ENCODE measurements at places on chromosomes 16 and 17.

DNA sequence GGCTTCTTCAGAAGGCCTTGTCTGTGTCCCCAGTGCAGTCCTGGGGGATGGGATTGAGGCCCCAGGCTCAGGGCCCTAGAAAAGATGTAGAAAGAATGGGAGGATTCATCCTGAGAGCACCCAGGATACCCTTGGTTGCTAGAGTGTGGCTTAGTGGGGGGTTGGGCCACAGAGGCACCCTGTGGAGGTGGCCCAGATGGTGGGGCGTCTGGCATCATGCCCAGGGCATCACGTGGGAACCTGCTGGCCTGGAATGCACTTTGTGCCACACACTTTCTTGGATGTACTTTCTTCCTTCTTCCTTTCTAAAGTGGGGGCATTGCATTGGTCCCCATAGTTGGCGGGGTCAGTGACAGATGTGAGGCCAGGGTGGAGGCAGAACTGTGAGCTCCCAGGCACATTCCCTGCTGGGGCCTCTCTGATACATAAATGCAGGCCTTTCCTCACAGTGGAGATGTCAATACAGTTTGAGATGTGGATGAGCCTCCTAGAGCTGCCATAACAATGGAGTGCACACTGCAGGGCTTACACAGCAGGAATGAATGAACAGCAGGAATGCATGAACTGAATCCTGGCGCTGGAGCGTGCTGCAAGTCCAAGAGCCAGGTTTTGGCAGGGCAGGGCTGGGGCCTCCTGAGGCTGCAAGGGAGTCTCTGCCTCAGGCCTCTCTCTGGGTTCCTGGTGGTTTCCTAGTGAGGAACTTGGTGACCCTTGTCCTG lies 43.3 kb downstream of the MGAT5B start:
- no peak for DNase-seq

GRCh38 chr16:12651765-12652512 lies 151.7 kb downstream of the CPPED1 start:
- no peak for DNase-seq

DNA sequence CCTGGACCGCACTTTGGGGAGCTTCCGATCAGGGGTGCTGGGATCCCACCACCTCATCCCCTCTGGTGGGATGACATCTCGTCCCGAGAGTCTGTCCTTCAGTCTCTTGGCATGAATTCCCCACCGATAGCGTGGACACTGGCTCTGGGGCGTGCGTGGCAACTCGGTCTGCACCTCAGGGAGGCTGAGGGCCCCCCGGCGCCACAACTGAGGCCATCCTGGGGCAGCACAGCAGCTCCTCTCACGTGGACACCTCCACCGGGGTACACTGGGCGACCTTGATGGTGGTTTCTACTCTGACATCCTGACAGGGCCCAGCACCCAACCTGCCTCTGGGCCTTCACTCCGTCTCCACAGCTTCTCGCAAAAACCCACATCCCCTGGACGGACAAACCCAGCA lies 8.6 kb downstream of the PDIA2 start:
- DNase-seq: no peak

- DNase-seq: no peak
Observed at GRCh38 chr17:11618861-11619566, 20.7 kb downstream of the DNAH9 start.

DNA sequence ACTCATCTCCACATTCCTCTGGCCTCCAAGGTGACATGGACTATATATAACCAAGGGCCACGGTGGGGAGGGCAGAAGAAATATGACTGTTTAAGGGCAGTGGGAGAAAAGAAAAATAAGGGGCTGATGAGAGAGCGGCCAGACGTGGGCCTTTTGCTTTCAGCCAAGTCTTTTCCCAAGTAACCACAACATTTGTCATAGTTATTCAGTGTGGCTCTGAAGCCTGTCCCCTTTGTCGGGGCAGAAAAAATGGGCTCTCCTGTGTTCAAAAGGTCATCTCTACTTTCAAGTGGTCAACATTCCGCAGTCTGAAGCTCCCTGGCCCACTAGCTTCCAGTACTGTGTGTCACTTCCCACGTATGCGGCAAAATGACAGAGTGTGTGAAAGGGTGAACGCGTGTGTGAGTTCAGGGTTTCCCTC lies 245.4 kb downstream of the NTN1 start:
- no peak for DNase-seq

DNA sequence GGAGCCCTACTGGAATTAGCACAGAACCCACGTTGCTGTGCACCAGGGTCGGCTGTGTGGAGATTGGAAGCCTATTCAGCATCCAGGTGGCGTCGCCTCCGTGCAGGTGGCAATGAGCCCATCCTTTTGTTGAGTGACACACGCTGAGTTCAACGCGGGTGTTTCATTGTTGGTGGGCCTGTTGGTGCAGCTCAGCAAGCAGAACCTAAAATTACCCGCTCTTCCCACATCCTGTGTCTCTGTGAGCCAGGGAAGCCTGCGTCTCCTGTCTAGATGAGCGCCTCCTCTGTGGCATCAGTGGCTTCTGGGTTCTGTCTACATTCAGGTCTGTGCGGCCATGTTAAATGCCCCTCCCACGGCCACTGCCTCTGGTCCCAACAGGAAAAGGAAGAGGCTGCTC lies 14.5 kb downstream of the CD2BP2 start:
- DNase-seq: no peak

- DNase-seq: no peak
Observed at GRCh38 chr17:5380491-5381135, 38.8 kb downstream of the NUP88 start.

- no peak for DNase-seq
Observed at GRCh38 chr16:9660898-9661297, 521.3 kb downstream of the GRIN2A start.

- DNase-seq: no peak
Observed at GRCh38 chr17:37789771-37790541, 45.1 kb upstream of the HNF1B start.

DNA sequence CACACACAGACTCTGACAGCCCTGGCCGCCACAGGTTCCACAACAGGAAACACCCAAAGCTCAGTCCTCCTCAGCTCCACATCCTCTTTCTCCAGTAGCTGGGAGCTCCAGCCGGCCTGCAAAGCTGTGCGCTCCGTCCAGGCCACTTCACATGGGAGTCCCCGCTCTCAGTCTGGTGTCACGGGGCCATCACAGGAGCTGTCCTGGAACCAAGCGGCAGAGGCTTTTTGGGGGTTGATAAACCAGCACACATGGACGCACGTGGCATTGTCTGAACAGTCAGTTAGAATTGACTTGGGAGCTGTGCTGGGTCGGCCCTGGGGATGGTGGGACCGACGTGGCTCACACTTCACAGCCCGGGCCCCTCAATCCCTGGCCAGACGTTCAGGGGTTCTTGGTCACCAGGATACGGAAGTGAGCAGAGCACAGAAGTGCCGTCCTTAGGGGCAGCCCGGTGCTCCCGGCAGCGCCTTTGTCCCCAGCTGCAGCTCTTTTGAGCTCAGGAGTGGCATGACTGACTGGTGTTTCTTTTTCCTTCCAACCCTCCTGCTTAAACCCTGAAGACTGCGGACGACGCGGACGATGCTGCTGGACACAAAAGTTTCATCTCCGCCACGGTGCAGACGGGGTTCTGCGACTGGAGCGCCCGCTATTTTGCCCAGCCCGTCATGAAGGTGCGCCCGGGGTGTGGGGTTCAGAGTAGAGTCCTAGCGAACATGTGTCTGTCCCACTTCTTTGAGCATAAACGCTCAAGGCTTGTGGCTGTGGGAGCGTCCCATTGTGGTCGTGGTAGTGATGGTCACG lies 66.6 kb upstream of the CHMP6 start:
- DNase-seq: no peak

GRCh38 chr16:305916-306626 lies 23.1 kb downstream of the PDIA2 start:
- DNase-seq: no peak

- no peak for DNase-seq
Observed at GRCh38 chr17:43453331-43453812, 30.4 kb upstream of the DHX8 start.

DNA sequence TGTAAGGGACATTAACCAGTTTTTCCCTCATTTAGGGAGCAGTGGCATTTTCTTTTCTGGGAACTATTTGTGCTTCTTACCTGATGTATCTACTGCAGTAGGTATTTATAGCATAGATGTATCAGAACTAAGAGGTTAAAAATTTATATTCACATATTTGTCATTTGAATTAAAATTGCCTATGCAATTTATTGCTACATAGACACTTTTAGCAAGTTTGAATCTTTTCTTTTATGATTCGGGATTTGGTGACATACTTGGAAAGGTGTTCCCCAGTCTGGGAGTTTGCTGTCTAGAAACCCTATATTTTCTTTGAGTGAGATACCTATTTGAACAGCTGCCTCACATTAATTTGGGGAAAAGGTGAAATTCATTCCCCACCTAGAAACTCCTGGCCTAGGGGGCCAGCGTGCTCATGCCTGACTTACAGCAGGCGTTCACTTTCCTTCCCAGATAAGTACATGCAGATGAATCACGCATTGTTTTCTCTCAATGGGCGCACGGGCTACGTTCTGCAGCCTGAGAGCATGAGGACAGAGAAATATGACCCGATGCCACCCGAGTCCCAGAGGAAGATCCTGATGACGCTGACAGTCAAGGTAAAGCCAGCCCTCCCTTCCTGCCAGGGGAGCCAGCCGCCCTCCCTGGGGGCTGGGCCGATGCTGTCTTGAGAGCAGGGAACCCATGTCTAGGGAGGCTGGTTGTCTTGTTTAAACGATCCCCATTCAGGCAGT lies 73.8 kb downstream of the SDR42E1 start:
- no peak for DNase-seq

DNA sequence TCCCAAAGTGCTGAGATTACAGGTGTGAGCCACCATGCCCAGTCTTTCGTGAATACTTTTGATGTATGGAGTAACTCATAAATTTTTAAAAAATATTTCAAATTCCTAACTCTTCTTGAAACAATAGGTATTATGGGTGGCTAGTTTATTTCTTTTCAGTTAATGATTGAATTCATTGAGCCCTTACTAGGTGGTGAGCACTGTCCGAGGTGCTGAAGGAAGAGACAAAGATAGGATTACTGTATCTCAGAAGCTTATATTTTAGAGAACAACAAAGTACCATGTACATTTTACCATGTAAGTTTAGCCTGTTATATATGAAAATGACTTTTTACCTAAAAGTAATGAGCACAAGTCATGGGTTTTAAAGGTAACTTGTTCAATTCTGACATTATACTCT lies 418.3 kb downstream of the NPIPA7 start:
- DNase-seq: no peak

GRCh38 chr16:54974367-54974766 lies 43.7 kb downstream of the IRX5 start:
- DNase-seq: no peak

DNA sequence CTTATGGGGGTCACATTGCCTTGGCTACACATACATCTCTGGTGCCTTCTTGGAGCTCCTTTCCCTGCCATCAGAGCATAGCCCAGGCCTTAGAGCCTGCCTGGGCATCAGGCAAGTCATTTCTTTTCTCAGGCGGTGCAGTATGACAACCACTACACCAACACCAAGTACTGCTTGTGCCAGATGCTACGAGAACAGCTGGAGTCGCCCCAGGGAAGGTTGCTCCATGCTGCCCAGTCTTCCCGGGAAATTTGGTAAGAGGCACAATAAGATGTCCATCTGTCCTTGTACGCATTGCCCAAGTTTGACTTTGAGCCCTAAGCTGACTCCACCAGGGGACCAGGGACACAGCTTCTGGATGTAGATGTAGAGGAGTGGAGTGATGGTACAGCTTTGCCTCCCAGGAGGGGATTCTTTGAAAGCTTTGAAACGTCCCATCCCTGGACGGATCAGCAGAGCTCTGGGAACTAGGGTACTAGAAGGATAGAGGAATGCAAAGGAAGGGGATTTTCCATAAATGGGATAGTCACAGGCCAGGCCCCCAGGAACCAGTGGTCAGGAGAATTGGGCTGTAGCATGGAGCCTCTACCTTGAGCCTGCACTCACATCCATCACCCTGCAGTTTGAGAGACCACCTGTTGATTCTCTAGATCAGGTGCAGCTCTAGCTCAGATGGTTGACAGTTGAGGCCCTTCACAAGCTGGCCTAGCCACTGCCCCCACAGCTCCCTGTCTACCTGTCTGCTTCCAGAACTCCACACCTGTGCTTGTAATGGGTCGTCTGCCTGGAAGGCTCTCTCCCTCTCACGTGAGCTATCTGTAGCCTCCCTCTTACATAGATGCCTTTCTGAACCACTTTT lies 11.0 kb upstream of the NFATC3 start:
- DNase-seq: no peak

- DNase-seq: no peak
Observed at GRCh38 chr16:88132836-88133506, 181.7 kb downstream of the BANP start.

DNA sequence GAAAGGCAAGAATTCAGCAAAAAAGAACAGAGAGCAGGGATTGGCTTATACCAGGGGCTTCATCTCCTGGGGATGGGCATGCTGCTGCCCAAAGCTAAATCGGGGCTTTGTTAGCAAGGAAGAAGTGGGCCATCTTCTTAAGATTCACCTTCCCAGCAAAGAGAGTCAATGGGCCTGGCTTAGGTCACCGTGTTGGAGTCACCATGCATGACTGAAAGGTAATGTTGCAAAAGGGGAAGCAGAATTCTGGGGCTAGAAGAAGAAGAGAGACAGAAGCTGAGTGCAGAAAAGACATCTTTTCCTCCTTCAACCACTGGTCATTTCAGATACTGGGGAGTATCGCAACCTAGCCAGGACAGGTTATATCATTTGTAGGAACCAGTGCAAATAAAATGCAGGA lies 76.3 kb upstream of the KIFC3 start:
- DNase-seq: no peak

GRCh38 chr16:57526498-57526897 lies 9.9 kb downstream of the CCDC102A start:
- DNase-seq: no peak

DNA sequence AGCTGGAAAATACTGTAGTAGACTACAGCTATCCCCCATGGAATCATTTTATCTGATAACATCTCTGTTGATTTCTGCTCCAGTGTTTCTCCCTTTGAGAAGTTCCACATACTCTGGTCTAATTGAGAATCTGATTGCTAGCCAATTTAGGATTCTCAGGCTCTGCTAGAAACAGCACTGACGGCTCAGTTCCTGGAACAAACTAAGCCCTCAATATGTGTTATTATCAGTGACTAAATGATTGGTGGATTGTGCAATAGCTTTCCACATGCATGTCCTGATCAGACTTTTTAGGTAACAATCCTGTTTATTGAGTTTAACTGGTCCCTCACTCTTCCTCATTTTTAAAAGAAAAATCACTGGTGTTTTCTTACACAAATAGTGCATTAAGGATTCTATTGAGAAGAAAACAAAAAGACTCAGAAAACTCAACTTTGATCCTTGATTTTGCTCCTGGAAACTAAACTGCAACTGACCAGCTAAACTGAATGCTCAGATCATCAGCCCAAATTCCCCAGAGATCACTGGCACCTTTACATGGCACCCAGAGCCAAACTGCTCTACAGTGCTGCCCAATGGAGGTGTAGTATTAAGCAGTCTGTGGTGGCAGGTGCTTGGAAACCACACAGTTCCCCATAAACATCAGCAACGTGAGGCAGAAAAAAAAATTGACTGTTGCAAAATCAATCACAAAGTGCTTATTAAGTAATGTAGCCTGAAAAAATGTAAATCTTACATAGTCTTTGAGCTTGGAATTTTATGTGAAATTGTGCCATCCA lies 423.7 kb downstream of the TOX3 start:
- no peak for DNase-seq
